ENCODE measurements at places on chromosomes 3 and 15.

- DNase-seq: no peak
These were observed 190.7 kb upstream of the CNTN6 start for GRCh38 chr3:901953-902778.

GRCh38 chr15:34065941-34066340, 26.9 kb upstream of the AVEN start:
- DNase-seq: no peak

GRCh38 chr15:63503739-63504246, 600 bp upstream of the USP3 start:
- DNase-seq: peak; percentile 86

DNA sequence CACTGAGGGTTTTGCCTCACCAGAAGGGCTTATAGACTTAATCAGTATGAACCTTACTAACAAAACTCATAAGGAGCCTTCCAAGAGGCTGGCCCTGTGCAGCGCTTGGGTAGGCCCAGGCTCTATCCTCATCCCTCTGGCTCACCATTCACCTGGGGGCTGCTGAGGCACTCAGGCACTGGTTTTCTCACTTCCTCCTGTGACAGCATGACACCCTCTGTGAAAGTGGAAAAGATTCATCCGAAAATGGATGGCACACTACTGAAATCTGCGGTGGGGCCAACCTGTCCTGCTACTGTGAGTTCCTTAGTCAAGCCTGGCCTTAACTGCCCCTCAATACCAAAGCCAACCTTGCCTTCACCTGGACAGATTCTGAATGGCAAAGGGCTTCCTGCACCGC, 41.3 kb downstream of the PSMD6 start:
- DNase-seq: no peak

DNA sequence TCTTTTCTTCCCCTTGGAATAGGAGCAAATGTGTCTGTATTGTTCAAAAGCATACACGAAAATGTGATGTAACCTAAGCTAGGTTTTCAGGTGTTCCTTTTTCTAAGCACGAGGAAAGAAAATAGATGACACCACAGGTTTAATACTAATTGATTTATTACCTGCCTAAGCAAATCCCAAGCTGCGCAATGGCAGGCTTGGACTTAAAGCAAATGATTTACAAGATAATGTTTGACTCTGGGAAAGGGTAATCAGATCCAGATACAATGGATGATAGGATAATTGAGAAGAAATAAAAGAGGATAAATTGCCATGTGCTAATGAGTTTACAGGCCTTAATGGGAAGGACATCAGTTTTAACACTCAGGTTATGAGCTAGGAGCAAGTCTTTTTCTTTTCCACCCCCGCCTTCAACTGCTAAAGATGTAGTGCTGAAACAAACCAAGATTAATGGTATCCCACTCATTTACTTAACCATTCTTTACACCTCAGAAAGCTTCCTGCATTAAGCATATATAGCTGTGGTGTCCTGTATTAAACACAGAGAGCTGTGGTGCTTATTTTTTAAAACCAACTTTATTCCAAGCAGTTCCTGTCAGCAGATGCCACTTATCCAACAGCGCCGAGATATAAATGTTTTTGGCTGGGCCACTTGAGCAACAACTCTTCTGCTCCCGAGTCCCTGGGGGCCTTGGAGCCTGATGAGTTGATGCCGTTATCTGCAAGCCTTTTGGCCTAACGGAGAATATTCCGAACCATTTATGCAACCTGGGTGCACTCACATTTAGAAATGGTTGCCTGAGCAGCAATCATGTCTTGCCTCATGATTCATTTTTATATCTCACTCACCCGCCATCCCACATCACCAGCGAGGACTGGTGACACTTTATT, 205.5 kb downstream of the MECOM start:
- DNase-seq: no peak

DNA sequence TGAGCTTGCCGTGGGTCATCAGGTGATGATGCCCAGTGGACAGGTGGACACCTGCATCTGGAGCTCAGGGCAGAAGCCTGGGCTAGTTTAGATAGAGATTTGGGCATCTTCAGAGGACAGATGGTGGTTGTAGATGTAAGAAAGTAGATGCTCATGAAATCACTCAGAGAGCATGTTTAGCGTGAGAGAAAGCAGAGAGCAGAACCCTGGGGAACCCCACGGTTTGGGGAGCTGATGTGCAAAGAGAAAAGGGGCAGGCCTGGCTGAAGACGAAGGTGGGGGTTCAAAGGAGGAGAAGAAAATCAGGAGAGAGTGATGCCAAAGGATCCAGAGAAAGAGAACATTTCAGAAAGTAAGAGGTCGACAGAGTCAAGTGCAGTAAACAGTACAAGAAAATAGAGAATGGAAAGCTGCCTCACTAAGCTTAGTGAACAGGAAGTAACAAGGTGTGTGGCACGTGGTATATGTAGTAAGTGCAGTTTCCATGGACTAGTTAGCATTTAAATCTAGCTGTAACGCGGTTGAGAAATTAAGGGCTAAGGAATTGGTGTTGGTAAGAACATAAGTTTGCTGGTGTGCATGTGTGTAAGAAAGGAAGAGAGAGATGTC, 13.5 kb downstream of the TIGIT start:
- DNase-seq: no peak

DNA sequence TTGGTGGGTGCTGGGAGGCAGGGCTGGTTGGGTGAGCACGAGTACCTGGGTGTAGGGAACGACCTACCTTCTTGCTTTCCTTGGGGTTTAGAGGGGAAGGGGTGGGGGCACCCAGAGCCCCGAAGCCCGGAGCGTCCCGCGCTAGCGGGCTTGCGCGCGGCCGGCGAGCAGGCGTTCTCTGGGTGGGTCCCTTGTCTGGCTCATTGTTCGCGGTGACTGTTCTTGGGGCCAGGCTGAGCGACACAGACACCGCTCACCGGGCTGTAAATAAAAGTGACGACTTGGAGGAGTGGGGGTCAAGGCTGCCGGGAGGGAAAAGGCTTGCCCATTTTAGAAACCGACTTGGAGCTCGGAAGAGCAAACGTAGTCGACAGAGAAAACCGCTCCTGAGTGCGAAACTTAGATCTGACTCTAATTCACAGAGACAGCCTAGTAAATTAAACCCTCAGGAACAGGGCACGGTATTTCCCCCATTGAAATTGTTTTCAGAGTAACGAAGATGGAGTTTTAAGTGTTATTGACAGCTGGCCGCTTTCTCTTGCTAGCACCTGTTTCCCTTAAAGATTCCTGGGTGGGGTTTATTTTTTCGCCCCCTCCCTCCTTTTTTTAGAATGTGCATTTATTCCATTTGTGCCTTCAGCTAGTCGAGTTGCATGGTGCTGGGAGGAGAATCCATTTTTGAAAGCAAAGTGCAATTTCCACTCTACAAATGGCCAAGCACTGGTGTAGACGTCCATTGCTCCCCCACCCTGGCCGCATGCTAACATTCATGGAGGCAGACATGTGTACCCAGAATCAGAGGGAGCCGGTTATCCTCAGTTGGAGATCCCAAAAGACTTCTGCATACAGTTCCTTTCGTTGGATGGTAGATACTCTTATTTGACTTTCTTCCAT, 532.1 kb upstream of the SEMA6D start:
- DNase-seq: no peak

DNA sequence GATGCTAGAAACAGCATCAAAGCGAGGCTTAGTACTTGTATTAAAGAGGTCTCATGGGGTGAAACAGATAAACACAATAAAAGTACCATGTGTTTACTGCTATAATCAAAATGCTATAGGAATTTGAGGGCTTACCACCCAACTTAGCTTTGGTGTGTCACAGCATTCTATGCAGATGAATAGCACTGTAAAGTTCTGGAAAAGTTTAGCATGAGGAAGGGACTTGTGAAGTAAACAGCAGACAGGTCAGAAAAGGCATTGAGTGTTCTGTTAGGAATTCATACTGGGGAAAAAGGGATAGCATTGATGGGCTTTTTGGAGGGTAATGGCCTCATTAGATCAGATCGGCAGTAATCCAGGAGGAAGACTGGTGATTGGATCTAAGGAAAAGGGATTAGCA, 505.3 kb downstream of the NLGN1 start:
- DNase-seq: no peak

GRCh38 chr15:77527164-77527778, 105.4 kb downstream of the LINGO1 start:
- DNase-seq: no peak

- no peak for DNase-seq
These were observed 111.4 kb downstream of the ZMAT3 start for GRCh38 chr3:178960181-178960580.

- no peak for DNase-seq
These were observed 20.1 kb upstream of the PRR20G start for GRCh38 chr3:127307916-127308315.

DNA sequence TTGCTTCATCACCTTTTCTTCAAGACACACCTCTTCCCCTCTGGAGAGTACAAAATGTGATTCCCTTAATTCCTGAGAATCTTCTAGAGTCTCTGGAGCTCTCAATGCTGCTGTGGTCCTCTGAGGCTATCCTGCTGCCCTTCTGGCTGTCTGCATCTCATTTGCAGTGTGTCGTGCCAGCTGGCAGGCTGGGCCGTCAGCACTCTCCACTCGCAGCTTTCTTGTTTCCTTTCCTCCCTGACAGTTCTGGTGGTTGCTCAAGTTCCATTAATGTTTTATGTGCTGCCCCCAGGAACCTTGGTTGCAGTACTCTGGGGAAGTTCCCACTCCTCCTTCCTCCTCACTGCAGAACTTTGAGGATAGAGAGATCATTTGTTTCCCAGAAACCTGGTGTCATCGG, 210.8 kb upstream of the ROPN1 start:
- no peak for DNase-seq
